ENCODE measurements at places on chromosomes 16 and 17.

GRCh38 chr17:44884941-44885340 is 14.3 kb downstream of the EFTUD2 start:
- DNase-seq, result no peak

GRCh38 chr16:51153577-51154031 is 2.5 kb upstream of the SALL1 start:
- peak; percentile 18 for DNase-seq

DNA sequence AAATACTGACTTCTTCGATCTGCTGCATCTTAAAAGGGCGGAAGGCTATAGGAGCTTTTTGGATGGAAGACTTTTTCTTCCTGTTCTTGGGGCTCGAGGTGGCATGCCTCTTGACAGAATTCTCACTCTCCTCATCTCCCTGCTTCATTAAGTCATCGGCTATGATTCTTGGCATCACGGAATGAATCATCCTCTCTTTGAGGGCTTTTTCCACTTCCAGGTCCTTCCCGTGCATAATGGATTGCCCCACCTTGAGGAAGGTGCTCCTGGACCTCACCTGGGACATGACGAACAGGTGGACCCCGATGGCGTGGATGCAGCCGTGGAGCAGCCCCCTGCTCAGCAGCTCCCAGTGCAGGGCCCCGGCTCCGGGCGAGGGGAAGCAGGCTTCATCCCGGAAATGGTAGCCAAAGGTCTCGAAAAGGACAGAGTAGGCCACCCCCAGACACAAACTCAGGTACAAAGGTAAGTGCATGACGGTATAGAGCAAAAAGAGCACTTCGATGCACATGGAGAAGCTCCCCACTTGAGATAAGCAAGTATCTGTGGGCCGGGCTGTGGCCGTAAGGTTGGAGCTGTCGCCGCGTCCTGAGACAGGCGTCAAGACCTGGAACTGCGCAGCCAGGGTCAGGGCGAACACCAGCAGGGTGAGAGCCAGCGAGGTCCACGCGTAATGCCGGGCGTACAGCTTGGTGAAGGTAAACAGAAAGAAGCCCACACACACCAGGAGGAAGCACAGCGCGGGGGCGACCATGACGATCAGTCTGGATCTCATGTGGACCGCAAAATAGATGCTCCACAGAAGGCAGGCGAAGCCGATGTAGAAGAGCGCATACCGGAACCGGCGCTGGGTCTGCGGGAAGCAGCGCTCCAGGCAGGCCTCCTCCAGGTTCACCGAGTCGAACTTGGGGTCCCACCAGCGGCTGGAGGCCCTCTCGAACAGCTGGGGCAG is 1.7 kb downstream of the ADCY9 start:
- no peak for DNase-seq

DNA sequence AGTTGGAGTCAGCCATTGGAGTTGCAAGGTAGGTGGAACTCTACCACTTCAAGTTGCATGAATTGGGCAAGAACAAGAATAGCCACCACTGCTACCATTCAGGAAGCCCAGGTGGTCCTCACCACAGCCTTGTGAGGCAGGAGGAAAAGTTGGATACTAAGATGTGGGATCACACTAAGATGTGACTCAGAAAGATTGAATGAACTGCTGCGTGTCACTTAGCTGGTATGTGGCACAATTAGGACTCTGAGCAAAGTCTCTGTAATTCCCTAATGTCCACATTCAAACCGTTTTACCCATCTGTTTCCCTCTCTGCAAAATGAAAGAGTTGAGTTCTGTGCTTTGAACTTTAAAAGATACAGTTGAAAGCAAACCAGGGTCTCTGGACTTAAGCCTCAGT is 44.7 kb upstream of the HS3ST3A1 start:
- DNase-seq, result no peak

GRCh38 chr17:71114911-71115668 is 945.8 kb downstream of the KCNJ2 start:
- no peak for DNase-seq

DNA sequence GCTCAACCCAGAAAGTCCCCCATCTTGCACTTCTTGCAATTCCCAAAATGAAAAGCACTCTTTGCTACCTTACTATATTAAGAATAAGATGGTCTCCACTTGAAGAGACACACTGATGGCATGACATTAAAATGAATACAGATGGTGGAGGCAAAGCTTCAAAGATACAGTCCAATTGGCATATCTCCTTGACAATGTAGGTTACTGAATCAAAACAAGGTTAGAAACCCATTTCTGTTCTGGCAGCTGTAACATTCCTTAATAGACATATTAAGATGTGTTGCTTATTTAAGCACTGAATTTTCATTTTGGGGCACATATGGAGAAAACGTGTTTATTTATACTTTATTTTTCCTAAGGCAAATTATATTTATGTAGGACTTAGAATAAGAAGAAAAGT is 1262.8 kb upstream of the CDH8 start:
- no peak for DNase-seq

- no peak for DNase-seq
These were observed 62.7 kb upstream of the ZNF267 start for GRCh38 chr16:31810863-31811262.

GRCh38 chr17:36931697-36932382 is 5.4 kb upstream of the LHX1 start:
- DNase-seq, result peak; percentile 33

DNA sequence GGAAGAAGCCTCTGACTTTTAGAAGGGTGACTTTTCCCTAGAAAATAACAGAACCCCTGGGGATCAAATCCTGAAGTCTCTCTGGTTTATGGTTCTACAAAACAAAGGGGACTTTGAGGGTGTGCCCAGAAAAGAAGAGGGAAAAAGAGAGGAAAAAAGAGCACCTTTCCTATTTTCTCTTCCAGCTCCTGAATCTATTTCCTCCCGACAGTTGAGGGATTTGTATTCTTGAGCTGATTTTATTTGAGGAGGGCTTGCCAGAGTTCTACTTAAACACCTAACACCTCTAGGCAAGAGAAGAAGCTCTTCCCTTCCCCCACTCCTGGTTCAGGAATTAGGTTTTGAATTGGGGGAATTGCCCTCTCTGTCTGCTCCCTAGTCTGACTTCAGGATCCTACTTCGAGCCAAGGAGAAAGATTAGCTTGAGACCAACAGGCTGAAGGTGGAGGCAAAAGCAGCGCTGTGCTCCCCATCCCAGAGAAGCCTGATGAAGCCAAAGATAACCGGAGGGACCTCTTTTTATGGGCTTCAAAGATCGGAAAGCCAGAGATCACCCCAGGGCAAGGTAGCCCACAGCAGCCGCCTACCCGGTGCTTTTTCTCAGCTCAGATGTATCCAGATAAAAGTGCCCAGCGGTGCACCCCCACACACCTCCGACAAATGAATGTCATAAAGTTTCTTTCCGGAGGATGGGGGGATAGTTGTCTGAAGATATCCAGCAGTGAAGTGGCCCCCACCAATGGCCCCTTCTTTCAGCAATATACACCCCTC is 796 bp downstream of the HOXB3 start:
- DNase-seq, result no peak

GRCh38 chr17:17921192-17922069 is 50.8 kb downstream of the TOM1L2 start:
- DNase-seq, result no peak

Measured in activated T-cell treated with anti-CD3 and anti-CD28 coated beads, Interleukin-2, amount 50 U/mL, for 48 hours (primary cell).